ENCODE measurements at places on chromosomes 2 and 18.
A peak's percentile ranks its signal among the peaks of the same experiment; 100 is the strongest.

GRCh38 chr2:194003911-194004310 is 1653.1 kb upstream of the SLC39A10 start:
- no peak for DNase-seq

DNA sequence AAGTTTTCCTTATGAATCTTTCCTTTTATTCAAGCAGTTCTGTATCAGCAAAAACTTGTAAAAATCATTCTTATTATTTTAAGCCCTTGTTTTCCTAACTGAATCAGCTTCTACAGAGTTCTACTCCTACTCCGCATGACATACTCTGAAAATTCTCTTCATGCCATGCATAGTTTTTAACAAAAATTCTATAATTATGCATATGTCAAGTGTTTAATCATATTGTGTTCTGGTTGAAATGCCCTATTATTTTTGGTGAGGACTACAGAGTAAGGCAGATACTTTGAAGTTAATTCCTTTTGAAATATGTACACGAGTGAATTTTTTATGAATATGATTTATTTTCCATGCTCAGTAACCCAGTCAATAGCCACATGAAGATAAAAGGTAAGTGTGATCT is 28.8 kb downstream of the ANKRD30B start:
- DNase-seq, result no peak

- peak; percentile 10 for DNase-seq
Measured at GRCh38 chr2:68318914-68319397, 793 bp downstream of the CNRIP1 start.

- no peak for DNase-seq
Measured at GRCh38 chr18:68991286-68991685, 193.4 kb downstream of the CCDC102B start.

- DNase-seq, result no peak
Measured at GRCh38 chr2:26325851-26326250, 20.1 kb upstream of the SELENOI start.
